ENCODE measurements at places on chromosomes 6 and 20.

DNA sequence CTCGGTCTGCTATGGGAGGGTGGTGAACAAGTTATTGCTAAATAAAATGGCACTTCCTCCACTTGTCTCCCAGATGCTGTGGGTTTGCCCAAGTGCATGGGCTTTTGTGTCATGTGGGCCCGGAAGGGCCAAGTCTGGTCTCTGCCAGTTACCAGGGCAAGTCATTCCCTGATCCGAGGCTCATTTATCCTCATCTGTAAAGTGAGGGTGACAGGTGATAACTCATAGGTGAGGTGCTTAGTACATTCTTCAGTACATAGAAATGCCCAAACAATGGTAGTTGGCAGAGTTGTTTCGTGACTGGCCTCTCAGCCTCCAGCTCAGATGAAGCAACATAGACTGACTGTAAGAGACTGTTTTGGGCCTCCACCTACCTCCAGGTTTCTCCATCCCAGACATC lies 2.0 kb upstream of the MUCL3 start:
- DNase-seq, result no peak

DNA sequence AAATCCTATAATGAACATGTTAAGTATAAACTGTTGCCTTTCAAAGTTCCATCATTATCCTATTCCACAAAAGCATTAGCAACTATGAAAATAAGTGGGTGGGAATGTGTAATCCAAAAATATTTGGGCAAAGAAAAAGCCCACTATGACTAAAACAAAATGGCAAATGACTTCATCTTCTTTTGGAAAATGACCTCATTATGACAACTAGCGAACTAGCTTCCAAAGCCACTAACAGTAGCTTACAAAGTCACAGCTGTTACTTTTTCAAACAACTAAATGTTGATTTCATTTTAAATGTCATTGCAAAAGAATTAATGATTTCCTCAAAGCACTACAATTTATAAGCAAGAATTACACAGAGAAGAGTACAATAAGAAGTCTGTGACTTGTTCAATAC lies 49.8 kb upstream of the RUNX2 start:
- DNase-seq, result no peak

DNA sequence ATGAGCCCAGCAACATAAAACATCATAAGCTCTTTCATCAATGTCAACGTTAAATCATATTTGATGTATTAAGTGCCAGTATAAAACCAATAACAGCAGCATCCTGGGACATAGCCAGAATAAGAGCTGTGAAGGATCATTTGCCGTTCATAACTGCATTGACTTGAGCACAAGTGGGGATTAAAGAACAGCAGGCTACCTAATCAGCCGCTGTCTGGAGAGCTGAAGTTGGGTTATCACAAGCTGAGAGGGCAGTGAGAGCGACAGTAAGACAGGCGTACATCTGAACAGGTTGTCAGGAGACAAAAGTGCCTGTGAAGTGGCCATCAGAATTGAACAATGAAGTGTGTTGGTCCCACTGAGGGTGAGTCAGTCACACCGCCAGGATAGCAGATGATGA lies 269.6 kb downstream of the GRIK2 start:
- no peak for DNase-seq

- no peak for DNase-seq
These were observed 190.0 kb downstream of the C6orf118 start for GRCh38 chr6:165119231-165120020.

- peak; percentile 4 for DNase-seq
These were observed 118.5 kb downstream of the GFRAL start for GRCh38 chr6:55445648-55446204.

- no peak for DNase-seq
These were observed 10.4 kb downstream of the TMEM14C start for GRCh38 chr6:10733151-10733715.

DNA sequence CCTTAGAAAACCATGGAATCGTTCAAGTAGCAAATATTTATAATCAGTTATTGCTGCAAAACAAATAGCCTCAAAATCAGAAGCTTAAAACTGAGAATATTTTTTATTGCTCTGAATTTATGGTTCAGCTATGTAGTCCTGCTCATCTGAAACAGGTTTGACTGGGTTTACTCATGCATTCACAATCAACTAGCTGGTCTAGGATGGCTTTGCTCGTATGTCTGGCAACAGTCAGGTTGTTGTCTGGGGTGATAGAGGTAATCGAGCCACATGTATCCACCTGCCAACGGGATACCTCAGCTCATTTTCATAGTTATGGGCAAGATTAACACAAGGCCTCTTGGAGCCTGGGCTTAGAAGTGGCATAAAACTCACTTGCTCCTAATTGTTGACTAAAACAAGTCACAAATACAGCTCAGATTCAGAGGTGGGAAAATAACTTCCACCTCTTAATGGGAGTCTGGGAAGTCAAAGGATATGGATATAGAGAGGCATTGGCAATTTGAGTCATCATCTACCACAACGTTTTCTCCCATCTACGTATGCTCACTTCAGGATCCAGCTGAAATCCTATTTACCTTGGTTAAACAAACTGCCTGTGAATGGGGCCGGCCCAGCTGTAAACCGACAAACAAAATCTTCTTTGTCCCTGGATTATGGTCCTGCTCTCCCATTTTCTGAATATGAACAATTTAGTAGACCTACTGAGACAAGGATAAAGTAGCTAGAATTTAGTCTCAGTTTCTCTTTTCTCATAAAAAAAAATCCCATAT lies 54.5 kb upstream of the TENT5A start:
- no peak for DNase-seq

- no peak for DNase-seq
These were observed 151.0 kb upstream of the INSM1 start for GRCh38 chr20:20216941-20217340.

- no peak for DNase-seq
These were observed 32.6 kb downstream of the ELOVL5 start for GRCh38 chr6:53316142-53316541.

- no peak for DNase-seq
These were observed 7.4 kb downstream of the IBTK start for GRCh38 chr6:82240186-82240585.

DNA sequence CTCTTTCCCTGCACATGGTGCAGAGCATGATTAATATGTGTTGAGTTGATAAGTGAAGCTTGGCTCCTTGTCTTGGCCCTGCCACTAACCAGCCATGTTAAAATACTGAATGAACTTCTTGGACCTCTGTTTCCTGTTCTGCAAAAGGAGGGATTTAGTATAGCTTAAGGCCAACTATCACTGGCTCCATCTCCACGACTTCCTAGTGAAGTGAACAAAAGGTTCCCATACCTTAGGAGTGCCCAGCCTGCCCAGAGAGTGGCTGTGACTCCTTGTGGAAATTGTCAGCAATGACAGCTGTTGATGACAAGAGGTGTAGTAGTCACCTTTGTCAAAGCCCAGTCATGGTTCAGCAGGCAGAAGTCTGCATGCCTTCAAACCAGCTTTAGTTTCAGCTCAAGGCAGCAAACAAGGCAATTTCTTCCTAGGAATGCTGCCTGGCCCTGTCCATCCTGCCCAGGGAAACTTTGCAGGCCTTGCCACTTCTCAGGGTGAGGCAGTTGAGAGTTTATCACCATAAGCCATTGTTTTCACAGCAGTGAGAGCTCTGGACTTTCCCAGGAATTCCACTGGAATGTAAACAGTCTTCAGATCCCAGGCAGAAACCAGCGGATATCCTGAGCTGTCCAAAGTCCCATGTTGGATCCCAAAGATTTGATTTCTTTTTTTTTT lies 169.7 kb upstream of the TNFAIP3 start:
- DNase-seq, result no peak

GRCh38 chr6:133115946-133116345 lies 125.2 kb upstream of the EYA4 start:
- DNase-seq, result no peak

GRCh38 chr6:1118287-1118647 lies 193.6 kb upstream of the FOXQ1 start:
- no peak for DNase-seq

DNA sequence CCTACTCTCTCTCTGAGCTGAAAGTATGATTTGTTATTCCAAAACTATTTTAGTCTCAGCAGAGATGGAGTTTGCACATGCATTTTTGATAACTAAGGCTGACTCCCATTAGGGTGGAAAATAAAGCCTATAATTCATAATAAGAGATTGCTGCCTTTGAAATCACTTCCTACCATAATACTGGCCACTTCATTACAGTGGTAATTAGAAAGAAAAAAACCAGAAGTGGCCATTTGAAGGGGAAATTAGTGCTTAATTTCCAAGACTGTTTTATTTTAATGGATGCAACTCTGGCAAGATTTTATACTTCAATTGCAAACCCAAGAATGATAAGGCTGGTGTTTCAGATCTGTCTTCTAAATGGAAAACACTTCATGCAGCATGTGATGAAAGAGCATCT lies 43.4 kb downstream of the SLC35B3 start:
- no peak for DNase-seq

DNA sequence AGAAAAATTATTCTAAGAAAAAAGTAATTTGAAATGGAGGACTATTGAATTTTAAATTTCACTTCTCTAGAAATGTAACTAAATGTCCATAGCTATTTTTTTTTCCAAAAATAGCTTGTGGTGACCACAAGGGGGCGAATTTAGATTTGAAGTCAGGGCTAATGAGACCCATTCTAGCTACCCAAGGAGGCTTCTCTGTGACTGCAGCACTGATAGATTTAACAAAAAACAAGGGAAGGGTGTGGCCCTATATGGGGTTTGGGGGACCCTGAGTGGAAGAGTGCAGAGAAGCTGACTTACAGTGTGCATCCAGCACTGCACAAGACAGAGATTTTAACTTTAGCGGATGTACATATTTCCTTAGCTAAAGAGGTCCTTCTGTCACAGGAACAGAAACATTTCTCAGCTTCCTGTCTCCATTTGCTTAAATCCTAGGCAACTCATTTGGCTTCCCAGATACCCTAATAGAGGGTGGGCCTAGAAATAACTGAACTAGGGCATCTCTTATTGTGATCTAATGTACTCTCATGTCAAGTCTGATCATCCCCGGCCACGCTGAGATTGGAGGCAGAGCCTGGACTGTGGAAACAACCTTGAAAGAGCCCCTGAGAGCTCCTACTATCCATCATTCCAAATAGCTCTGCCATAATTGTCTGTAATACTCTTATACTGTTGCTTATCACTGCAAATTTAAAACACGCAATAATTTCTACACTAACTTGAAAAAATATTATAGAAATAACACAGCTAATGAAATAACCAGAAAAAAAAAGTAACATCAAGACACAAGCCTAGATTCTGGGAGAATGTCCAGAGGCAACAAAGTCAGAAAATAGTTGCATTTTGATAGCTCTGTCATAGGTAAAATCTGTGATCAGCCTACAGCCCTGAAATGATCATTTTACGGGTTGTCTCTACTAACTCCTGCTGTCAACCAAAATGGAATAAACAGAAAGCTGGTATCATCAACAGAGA lies 93.6 kb downstream of the SNAP91 start:
- no peak for DNase-seq

GRCh38 chr6:145055567-145055966 lies 679.8 kb downstream of the EPM2A start:
- DNase-seq, result no peak

GRCh38 chr20:62448788-62449187 lies 21.4 kb upstream of the RBBP8NL start:
- no peak for DNase-seq

GRCh38 chr6:26268659-26269402 lies 96.2 kb upstream of the BTN3A2 start:
- DNase-seq, result no peak

- DNase-seq, result no peak
These were observed 9.8 kb downstream of the RIPOR3 start for GRCh38 chr20:50681359-50682064.

GRCh38 chr6:134623401-134623800 lies 305.5 kb upstream of the SGK1 start:
- no peak for DNase-seq

All from iPS DF 6.9 (cell line).